MV-4-11 (cell line): ENCODE measurements at places on chromosomes 1 and 21.

DNA sequence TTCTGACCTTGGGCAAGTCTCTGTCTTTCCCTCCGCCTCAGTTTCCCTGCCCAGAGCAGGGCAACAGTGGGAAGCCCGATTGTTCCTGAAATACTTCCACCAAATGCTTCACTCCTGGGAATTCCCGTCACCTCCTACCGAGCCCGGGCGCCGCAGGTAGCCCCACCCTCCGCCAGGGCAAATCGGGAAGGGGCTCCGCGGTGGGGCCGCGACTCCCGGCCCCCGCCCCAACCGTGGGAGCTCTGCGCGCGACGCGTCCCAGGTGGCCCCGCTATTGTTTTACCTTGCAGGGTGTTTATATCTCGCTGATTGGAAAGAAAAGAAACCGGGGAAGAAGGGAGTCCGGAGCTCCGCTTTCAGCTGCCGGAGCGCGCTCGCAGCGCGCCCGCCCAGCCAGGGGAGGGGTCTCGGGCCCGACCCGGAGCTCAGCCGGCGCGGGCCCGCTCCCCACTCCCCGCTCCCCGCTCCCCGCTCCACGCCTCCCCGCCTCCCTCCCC lies 407 bp downstream of the IGSF3 start:
- DNase-seq = no peak

DNA sequence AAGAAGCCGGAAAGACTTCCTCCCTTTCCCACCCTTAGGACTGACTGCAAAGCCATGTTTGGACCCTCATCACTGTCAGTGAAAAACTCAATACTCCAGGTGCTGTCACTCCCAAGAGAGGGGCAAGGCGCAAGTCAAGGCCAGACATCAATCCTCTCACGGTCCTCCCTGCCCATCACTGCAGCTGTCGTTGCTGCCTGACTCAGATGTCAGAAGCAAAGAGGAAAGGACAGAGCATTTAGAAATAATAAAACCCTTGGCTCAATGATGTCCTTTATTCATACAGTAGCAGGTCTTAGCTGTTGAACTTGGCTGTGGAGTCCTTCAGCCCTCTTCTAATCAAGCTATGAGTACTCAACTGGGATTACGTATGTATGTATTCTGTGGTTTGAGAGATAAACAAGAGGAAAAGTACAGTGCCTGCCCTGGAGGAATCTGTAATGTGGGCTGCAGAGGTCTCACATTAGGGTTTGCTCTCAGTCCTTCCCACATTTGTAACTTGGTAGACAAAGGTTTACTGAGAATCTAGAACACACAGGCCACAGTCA lies 13.5 kb downstream of the SUSD4 start:
- DNase-seq = no peak

DNA sequence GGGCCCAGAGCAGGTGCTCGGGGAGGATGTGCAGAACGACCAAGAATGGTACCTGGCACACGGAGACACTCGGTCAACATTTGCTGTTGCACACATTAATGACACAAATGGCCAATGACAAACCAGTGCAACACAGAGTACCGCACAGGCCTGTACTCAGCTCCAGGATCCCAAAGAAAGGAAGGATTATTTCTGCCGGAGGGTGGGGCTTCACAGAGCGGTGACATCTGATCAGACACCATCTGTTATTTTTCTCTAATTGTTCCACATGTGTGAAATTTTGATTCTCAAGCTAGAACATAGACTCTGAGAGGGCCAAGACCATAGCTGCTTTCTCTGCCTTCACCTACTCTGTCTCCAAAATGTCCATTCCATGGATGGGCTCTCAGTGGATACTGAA lies 100.4 kb downstream of the MRPL37 start:
- DNase-seq = no peak

GRCh38 chr1:172425339-172425738 lies 4.9 kb downstream of the C1orf105 start:
- DNase-seq = no peak

- no peak for DNase-seq
Measured at GRCh38 chr21:30479259-30479658, 908 bp downstream of the KRTAP19-1 start.

- DNase-seq = peak; percentile 57
Measured at GRCh38 chr1:233394860-233395717, 67.6 kb downstream of the MAP3K21 start.
